G401 (cell line): ENCODE measurements at places on chromosomes 11 and 22. TPM values are rescaled to one million over a fixed set of nuclear protein-coding genes. Genes with fewer than 3 reads are reported as not detected.

The TUBA8 gene
- total RNA-seq, result 0.49 TPM in 1 of 2 replicates, not detected in the other

The LRRC4C gene
- not detected in 2 replicates for total RNA-seq

The AKIP1 gene
- total RNA-seq, result 49.0 and 62.7 TPM in 2 replicates

The OR5L2 gene
- not detected in 2 replicates for total RNA-seq

The CEP57 gene
- 62.0 and 62.8 TPM in 2 replicates for total RNA-seq

The DGCR6 gene
- total RNA-seq, result 0.98 and 6.4 TPM in 2 replicates

The LSP1 gene
- 0.20 TPM in 1 of 2 replicates, not detected in the other for total RNA-seq
